ENCODE measurements at places on chromosomes 2 and 18.

DNA sequence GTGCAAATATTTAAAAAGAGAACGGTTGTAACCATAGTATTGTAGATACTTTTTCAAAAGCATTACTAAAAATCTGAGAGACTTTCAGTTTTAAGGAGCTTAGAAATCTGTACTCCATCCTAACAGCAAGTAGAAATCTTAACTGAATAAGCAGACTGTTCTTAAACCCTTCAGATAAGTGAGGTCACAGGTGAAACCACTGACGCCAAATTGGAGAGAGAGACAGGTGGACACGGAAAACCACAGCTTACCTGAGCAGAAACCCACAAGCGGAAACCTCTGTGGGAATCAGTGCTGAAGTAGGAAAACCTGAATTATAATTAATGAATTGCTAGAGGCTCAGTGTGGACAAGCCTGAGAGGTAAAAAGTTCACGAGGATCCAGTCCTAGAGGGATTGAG is 959.4 kb upstream of the CELF4 start:
- DNase-seq: no peak

DNA sequence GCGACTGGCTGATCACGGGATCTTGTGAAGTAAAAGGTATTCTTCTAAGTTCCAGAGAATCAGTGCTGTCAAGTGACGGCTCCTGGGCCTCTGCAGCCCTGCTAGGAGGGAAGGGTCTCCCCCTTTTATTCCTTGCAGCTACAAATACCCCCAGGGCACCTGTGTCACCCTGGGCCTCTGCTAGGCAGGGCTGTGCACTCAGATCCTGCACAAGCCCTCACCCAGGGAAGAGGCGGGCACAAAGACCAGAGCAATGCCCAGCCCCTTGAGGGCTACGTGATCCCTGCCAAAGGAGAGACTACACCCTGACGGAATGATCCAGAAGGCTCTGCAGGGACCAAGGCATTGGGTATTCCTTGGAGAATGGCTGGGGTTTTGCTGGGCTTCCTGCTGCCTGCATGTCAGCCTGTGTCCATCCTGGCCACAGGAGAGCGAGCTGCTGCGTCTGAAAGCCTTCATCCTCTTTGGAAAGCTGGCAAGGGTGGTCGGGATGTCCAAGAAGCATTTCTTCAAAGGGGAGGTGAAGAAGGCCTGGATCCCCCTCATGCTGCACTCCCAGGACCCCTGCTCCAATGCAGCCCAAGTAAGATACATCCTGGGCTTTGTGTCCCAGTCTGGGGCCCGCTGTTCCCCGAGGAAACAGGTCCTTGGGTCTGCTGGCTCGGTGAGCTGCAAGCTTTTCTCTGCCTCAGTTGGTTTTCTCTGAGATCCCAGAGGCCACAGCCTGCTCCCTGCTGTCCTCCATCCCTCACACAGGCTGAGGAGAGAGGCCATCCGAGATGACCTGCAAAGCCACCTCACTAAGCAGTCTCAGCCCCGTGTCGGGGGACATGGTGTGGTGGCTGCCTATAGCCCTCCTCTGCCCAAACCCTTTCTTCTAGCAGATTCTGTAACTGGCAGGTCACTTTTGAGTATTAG is 24.9 kb downstream of the HJURP start:
- DNase-seq: no peak

GRCh38 chr18:76126327-76126726 is 368.7 kb downstream of the ZNF516 start:
- DNase-seq: no peak

DNA sequence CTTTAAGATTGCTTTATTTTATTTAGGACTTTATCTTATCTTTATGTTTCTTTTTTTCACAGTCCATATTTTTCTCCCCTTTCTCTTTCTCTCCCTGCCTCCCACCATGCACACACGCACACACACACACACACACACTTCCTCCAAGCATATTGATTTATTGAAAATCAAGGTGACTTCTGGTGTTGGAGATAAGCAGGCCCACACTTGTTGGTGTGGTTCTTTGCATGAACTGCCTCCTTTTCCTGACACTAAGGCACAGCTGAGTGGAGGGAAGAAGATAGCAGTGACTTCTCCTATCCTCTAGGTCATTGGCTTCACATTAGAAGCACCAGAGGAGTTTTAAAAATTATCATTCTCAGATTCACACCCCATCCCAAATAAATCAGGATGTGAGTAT is 18.0 kb downstream of the TBR1 start:
- no peak for DNase-seq

DNA sequence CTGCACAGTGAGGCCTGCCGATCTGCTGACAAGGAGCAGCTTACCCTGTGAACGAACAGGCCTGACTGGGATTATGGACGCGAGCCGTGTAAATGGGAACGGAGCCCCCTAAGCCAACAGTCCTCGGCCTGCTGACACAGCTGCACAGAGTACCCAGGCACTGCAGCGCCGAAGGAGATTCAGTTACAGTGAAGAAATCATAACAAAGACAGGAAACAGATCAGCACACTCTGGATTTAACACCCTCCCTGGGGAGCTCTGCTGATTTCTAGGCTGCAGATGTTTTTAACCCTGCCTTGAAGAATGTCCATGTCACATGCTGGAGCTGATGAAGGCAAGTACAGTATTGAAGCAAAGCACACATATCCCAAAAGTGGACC is 43.4 kb downstream of the COLEC12 start:
- no peak for DNase-seq

DNA sequence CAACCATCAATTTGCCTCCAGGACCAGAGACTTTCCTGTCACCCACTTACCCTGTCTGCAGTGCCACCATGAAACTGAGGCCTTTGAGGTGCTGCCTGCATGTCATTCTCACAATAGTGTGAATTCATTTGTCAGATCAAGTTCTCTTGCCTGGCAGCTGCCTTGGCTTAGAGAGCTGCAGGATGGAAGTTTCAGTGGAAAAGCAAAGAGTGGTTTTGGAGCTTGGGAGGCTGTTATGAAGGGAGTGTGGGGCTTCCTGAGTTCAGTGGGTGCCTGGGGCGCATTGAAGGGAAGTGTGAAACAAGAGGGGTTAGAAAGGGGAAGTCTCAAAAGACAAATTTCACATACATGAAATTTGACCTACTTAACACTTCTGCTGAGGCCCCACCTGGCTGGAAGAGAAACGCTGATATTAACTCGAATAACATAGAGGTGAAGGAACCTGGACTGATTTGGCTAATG is 7.9 kb upstream of the LBH start:
- DNase-seq: no peak

DNA sequence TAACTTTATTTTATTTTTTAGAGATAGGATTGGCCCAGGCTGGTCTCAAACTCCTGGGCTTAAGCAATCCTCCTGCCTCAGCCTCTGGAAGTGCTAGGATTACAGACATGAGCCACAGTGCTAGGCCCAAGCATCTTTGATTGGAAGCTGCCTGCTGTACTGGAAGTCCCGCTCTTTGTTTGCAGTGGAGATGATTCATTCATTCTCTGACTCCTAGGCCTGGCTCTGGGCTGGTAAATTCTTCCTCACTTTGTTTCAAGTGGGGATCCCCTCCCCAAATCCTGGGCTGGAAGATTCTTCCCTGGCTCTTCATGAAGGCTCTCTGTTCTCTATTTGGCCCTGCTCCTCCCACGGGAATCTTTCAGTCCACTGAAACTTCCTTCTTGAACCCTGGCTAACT is 81.9 kb downstream of the NEURL3 start:
- DNase-seq: no peak

GRCh38 chr18:10059610-10060468 is 146.0 kb downstream of the VAPA start:
- no peak for DNase-seq

DNA sequence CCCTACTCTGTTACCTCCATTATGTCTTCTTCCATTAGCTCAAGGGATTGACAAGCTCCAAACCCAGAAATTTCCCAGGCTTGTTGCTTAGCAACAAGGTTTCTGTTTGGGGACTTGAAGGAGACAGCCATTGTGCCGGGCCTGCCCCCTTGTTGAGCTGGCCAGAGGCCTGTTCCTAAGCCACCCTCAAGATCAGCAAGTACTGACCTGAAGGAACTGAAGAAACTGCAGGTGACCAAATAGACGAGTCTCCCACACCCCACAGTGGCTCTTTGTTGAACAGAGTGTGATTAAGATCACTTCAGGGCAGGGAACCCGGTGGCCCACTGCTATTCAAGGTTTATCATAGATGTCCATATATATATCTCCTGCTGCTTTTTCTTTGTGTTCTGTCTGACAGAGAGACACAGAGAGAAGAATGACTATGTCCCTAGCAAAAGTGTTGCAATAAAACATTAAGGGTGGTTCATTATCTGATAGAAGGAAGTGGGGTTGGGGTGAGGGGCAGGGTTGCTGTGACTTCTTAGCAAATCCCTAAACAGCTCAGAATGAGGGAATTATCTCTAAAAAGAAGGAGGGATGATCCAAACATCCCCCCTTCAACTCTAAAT is 69.2 kb downstream of the RNF144A start:
- DNase-seq: no peak

GRCh38 chr2:46921676-46922448 is 6.3 kb upstream of the MCFD2 start:
- DNase-seq: peak; percentile 72

DNA sequence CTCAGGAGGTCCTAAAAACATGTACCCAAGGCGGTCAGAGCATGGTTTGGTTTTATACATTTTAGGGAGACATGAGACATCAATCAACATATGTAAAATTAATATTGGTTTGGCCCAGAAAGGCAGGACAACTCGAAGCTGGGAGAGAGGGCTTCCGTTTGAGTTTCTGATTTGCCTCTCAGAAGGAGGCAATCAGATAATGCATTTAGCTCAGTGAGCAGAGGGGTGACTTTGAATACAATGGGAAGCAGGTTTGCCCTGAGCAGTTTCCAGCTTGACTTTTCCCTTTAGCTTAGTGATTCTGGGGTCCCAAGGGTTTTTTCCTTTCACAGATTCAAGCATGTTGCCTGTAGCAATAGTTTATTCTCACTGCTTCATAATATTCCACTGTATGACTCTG is 12.6 kb downstream of the SPOPL start:
- no peak for DNase-seq

GRCh38 chr18:73688851-73689711 is 458.6 kb downstream of the FBXO15 start:
- DNase-seq: peak; percentile 89

DNA sequence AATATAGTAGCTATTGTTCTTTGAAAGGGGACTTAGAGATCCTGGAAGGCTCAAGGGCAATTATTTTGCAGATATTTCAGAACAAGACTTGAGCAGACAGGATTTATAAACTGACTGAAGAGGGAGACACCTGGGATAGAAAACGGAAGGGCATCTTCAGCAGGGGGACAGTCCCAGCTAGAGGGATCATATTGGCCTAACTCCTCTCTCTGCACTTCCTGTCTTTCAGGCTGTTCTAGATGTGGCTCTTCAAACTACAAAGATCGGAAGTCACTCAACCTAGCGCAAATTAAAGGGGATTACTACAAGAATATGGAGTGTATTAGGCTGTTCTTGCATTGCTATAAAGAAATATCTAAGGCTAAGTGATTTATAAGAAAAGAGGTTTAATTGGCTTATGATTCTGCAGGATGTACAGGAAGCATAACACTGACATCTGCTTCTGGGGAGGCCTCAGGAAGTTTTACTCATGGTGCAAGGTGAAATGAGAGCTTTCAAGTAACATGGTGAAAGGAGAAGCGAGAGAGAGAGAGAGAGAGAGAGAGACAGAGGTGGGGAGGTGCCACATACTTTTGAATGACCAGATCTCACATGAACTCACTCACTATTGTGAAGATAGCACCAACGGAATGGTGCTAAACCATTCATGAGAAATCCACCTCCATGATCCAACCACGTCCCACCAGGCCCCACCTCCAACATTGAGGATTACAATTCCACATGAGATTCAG is 5.3 kb upstream of the CTIF start:
- DNase-seq: no peak

DNA sequence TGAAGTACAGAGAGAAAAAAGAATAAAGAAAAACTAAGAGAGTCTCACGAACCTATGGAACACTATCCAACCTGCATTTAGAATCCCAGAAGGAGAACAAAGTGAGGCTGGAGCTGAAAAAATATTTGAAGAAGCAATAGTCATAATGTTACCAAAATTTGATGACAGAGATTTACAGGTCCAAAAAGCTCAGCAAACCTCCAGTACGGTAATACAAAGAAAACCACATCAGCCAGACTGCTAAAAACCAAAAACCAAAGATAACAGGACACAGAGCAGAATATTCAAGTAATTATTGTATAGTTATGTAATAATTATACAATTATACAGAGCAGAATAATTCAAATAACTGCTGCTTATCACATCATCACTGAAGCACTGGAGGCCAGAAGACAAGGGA is 23.7 kb downstream of the ATL2 start:
- DNase-seq: no peak

DNA sequence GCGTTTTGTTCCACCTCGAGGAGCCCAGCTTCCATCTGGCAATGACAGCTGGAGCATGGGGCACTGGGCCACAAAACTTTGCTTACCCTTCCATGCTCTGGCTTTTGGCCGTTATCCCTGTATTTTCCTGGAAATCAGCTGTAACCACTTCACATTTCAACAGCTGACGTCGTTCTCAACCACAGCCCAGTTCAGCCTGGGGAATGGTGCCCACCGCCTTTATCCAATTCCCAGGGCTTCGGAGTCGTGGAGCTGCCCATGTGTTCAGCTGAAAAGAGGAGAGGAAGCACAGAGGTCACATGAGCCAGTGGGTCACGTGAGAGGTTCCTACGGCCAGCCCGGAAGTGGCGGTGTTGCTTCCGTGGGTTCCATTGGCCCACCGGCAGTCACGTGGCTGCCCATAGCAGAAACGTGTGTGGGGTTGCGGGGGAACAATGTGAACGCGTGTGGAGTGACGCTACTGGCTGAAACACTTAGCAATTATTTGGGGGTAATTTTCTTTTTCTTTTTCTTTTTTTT is 16.7 kb upstream of the EDAR start:
- no peak for DNase-seq

DNA sequence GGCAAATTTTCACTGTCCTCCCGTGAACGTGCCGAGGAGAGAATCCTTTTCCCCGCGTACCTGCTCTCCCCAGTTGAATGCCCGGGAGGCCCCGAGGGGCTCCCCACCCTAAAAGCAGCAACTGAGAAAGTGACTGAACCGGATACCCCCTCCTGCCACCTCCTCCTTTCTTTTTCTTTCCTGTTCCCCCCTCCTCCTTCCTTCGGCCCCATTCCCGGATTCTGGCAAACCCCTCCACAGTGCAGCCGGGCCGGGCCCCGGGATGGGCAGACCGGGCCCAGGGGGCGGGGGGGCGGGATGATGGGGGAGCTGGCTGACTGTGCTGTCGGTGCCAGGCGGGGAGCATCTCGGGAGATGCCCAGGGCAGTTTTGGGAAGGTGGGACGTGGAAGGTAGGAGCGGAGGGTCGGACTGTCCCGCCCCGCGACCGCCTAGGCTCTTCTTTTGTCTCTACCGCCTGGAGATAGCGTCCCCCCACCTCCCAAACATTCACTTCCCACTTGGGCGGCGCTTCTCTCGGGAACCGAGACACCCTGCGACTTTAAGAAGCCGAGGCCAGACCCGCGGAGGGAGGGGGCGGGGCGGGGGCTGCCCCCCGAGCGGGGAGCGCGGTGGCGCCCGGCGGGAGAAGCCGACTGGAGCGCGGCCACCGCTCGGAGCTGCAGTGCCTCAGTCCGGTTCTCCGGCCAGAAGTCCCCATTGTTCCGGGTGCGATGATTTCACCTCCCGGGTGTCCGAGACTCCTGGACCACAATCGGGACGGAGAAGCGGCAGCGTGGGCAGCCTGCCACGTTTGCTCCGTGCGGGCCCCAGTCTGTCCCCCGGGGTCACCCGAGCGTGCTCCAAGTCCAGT is 8.2 kb downstream of the DLX2 start:
- no peak for DNase-seq

- peak; percentile 97 for DNase-seq
Observed at GRCh38 chr2:236972491-236973342, 113.0 kb upstream of the COPS8 start.

- DNase-seq: no peak
Observed at GRCh38 chr2:55761526-55761925, 67.9 kb upstream of the PNPT1 start.

GRCh38 chr2:98419544-98419943 is 25.1 kb upstream of the INPP4A start:
- no peak for DNase-seq

Measured in HS-5 (cell line).